Cardiac muscle cell (in vitro differentiated cells and primary cell): ENCODE measurements at places on chromosomes 1 and 21. TPM values are rescaled to one million over a fixed set of nuclear protein-coding genes. Genes with fewer than 3 reads are reported as not detected.

Gene PRMT2
- total RNA-seq = 90.5 and 110 TPM in 2 replicates

Gene TDRKH
- 7.8 and 13.5 TPM in 2 replicates for total RNA-seq

Gene KCNA3
- total RNA-seq = 0.09 TPM in 1 of 2 replicates, not detected in the other

Gene ENAH
- total RNA-seq = 50.8 and 124 TPM in 2 replicates

Gene LCE1B
- total RNA-seq = not detected in 2 replicates

Gene LIN28A
- total RNA-seq = 7.2 and 16.6 TPM in 2 replicates

Gene ACTN2
- total RNA-seq = 276 and 303 TPM in 2 replicates

Gene S100A5
- total RNA-seq = not detected in 2 replicates

Gene HES3
- total RNA-seq = not detected in 2 replicates

Gene PLPPR4
- total RNA-seq = 3.2 and 4.2 TPM in 2 replicates

Gene IGSF21
- total RNA-seq = 0.06 and 0.07 TPM in 2 replicates

Gene CD1B
- total RNA-seq = not detected in 2 replicates

Gene LCE1E
- total RNA-seq = not detected in 2 replicates

Gene SPRR1B
- total RNA-seq = not detected in 2 replicates

Gene PGLYRP3
- not detected in 2 replicates for total RNA-seq

Gene NHLH2
- total RNA-seq = 0.21 TPM in 1 of 2 replicates, not detected in the other

Gene DBT
- total RNA-seq = 4.8 and 5.8 TPM in 2 replicates

Gene TRIM67
- 0.06 TPM in 1 of 2 replicates, not detected in the other for total RNA-seq

Gene CHI3L2
- not detected in 2 replicates for total RNA-seq

Gene MTOR
- 44.9 and 45.7 TPM in 2 replicates for total RNA-seq

Gene OLIG2
- 0.09 TPM in 1 of 2 replicates, not detected in the other for total RNA-seq

Gene NPR1
- total RNA-seq = 1.1 and 1.4 TPM in 2 replicates

Gene TCP10L
- 1.5 and 1.8 TPM in 2 replicates for total RNA-seq
